Tibial nerve (tissue), 4 donors: ENCODE measurements at places on chromosomes 12 and 14. TPM values are rescaled to one million over a fixed set of nuclear protein-coding genes. Genes with fewer than 3 reads are reported as not detected.

The SDSL gene
- 2.2 TPM for total RNA-seq

DNA sequence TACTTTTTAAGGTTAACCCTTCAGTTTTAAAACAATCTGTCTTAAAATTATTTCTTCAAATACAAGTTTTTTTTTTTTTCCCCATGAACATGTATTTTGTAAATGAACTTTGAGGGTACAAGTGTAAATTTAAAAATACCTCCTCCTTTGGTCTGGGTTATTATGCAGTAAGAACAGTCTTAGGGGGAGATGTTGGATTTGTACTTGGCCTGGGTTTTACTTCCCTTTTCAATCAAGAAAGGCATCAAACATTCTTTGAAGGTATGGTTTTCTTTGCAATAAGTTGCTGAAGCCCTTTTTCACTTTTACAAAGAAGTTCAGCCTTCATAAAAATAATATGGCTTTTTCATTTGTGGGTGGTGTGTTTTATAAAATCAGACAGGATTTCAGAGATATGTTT is 20.5 kb downstream of the WBP11 start:
- no peak for DNase-seq

DNA sequence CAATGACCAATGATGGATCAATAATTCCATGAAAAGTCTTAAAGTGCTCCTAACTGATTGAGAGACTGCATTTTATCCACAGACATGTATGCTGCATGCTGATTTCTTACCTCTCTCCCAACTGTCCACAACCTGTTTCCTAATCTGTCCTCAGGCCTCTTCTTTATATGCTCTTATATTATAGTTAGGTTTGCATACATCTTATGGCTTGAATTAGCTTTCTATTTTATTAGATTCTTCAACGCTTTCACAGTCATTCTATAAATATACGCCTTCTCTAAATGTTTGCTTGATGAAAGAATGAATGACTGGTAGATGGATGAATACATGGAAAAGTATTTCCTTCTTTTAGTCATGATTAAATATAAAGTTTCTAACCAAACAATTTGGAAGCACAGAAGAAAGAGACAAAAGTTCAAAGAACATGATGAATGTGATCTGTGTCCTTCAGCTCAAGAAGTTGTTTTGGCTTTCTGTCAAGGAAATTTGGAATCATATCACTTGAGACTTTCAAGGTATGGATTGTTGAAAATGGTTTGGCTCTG is 91.8 kb upstream of the NPAS3 start:
- no peak for DNase-seq

- no peak for DNase-seq
Observed at GRCh38 chr14:74292061-74292460, 10.7 kb downstream of the ABCD4 start.

DNA sequence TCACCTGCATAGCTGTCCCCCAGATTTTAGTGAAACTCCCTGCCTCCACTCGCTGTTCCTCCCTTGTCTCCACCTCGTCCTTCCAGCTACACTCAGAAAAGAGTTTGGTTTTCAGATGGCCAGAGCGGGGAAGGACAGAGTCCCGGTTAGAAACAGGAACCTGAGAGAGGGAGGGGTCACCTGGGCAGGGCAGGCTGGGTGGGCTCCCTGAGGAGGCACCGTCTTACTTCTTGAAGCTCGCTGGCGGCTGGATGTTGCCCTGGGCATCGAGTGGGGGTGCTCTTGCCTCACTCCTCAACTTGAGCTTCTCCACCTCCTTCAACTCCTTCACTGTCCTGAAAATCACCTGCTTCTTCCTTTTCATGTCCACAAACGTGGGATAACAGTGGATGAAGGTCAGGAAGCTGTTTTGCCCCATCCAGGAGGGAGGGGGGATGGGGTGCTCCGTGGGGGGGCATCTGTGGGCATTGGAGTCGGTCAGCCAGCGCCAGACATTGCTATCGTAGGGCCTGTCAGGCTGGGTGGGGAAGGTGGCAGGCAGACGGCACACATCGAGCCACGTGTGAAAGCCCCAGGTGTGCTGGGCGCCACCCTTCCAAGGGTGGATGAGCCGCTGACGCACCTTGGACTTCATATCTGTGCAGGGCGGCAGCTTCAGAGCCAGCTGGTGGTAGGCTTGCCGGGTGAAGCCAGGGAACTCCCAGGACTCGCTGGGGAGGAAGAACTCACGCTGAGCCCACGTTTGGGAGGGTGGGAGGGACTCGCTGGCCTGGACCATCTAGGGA is 2.0 kb downstream of the TEX52 start:
- DNase-seq, result no peak

- DNase-seq, result no peak
Observed at GRCh38 chr12:92146497-92147224, 1.0 kb upstream of the BTG1 start.
